ENCODE measurements at places on chromosomes 12 and 14.

- no peak for DNase-seq
Measured at GRCh38 chr14:53953002-53953827, 3.4 kb downstream of the BMP4 start.

- no peak for DNase-seq
Measured at GRCh38 chr12:128267131-128267622, at the start of gene TMEM132C. Gene TMEM132C, plus strand, starts transcription at chr12:128267170. Its CDS starts 233 bp downstream, at chr12:128267403.

DNA sequence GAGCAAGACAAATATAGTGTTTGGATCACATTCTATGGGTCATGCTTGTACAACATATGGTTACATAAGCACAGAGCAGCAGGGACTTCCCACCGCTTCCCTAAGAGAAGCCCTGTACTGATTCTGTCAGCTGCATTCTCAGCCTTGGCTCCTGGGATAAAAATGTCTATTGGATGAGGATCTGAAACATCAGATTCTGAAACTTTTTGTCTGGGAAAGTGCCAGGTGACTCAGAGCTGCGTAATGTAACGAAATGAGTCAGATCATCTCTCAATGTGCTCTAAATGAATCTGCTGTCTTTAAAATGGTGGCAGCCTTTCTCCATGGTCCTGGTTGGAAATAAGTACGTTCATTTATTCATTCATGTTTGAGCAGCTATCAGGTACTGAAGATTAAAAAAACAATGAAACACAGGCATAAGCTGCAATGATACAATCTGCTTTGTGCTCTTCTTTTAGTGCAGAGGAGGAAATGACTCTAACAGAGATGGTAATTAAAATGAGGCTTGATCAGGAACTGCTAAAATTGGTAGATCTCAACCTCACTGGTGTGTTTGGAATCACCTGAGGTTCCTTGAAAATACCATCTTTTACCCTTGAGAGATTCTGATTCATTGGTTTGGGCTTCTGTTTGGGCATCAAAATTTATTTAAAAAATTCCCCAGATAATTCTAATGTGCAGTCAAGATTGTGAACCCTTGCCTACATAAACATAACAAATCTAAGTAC, 99.1 kb upstream of the NAP1L1 start:
- no peak for DNase-seq

DNA sequence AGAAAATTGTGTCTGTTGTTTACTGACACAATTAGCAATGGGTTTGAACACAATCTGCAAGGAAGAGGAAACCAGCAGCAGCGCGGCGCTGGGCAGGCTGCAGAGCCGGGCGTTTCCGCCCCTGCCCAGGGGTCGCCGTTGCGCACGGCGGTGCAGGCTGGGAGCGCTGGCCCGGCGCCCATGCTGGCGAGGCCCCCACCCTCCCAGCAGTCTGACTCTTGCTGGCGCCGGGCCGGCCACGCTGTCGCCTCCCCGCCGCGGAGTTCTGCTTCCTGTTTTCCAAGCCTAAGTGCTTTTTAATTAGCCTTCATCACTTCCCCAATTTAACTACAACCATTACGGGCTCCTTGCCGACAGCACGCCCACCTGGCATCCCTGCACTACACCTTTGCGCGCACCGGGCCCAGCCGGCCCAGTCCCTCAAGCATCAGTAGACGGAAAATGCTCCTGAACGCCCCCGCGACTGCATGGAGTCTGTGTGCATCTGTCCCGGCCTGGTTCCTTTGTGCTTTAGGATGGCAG, 212.1 kb downstream of the GXYLT1 start:
- peak; percentile 69 for DNase-seq

GRCh38 chr12:44375694-44376093, 500.4 kb downstream of the NELL2 start:
- DNase-seq, result no peak

DNA sequence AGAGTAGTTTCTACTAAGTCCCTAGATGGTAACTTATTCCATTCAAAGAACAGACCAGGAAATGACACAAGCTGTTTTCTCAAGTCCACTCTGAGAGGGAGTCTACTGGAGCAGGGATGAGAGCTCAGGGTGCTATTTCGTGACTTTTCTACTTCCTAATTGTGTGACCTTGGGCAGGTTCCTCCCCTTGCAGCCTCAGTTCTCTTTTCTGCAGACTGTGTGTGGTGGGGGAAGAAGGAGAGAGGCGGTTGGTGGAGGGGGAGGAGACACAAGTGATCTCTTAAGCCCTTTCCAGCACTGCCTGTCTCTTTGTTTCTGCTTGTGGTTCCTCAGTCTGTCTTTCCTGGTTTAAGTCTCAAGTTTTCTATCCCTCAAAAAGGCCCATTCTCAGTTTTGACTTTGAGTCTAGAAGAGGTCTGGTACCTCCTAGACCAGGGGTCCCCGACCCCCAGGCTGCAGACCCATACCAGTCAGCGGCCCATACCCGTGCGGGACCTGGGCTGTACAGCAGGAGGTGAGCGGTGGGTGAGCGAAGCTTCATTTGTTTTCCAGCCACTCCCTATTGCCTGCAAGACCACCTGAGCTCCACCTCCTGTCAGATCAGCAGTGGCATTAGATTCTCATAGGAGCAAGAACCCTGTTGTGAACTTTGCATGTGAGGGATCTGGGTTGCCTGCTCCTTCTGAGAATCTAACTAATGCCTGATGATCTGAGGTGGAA, 10.7 kb downstream of the FGF6 start:
- no peak for DNase-seq

- DNase-seq, result no peak
Measured at GRCh38 chr14:22268875-22269274, 320.1 kb downstream of the DAD1 start.

DNA sequence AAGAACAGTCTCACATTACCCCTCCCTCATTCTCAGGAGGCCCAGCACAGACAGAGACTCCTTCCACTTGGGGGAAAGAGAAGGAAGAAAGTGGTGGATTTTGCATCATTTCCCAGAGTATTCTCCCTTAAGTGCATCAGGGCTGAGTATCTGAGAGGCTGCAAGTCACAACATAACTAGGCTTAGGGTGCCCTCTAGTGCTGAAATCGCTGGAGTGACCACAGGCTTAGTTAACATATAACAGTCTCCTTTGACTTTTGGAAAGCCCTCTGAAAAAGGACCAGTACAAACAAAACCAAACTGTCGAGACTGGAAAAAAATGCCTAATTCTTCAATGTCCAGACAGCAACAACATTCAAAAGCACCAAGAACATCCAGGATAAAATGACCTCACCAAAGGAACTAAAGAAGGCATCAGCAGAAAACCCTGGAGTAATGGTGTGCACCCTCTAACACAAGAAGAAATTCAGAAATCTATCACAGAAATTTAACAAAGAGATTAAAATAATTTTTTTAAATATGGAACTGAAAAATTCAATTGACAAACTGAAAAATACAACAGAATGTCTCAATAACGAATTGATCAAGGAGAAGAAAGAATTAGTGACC, 412.3 kb downstream of the RPS29 start:
- DNase-seq, result peak; percentile 67

DNA sequence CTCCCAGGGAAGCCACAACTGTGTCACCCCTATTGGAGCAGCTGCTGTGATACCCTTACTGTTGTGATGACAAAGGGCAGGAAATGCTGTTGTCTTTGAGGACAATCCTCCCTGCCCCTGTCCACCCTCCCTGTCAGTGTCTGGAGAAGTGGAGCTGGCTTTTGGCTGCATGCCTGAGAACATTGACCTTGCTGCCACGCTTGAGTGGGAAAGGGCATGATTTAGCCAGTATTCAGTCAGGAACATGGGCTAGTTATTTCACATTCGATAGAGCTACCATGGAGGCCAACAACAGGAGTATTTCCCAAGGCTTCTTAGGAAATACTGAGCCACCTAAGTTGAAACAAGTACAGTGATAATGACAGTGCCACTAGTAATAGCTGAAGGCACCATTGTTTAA, 59.4 kb downstream of the MYRFL start:
- no peak for DNase-seq

DNA sequence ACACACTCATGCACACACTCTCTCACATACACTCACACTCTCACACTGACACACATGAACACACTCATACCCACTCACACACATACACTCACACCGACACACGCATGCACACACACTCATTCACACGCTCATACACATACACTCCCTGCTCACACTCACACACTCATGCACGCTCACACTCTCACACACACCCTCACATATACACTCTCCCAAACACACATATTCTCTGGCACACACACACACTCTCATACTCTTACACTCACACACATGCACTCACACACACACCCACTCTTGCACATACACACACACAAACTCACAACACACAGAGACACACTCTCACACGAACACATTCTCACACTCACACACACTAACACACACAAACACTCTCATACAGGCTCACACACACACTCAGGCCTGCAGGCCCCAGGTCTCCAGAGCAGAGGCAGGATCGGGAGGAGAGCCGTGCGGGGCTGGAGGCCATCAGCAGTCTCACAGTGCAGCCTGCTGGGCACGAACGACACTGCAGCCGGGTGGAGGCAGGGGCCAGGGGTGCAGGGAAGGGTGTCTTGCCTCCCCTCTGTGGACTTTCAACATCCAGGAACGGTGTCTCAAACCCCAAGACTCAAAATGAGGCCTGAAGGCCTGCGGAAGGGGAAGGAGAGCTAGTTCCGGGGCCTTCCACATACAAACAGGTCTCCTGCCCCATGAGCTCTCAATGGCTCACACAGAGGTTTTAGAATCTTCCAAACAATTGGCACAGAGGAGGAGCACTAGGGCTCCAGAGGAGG, 148.7 kb downstream of the ANO2 start:
- DNase-seq, result peak; percentile 10

- DNase-seq, result no peak
Measured at GRCh38 chr12:42426746-42427145, 100.8 kb downstream of the PPHLN1 start.

- no peak for DNase-seq
Measured at GRCh38 chr14:87067591-87067990, 925.4 kb downstream of the GALC start.

GRCh38 chr12:80872053-80872452, 65.7 kb downstream of the LIN7A start:
- DNase-seq, result no peak

DNA sequence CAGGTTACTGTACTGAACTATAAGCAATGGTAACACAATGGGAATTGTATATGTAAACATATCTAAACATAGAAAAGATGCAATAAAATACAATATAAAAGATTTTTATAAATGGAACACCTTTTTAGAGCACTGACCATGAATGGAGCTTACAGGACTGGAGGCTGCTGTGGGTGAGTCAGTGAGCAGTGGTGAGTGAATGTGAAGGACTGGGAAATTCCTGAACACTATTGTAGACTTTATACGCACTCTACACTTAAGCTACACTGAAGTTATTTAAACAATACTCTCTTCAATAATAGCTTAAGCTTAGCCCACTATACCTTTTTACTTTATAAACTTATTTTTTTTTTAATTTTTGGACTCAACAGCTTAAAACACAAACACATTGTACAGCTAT, 313.5 kb downstream of the KCNC2 start:
- DNase-seq, result no peak

- DNase-seq, result peak; percentile 70
Measured at GRCh38 chr12:45991284-45992249, 1.2 kb upstream of the SCAF11 start.

DNA sequence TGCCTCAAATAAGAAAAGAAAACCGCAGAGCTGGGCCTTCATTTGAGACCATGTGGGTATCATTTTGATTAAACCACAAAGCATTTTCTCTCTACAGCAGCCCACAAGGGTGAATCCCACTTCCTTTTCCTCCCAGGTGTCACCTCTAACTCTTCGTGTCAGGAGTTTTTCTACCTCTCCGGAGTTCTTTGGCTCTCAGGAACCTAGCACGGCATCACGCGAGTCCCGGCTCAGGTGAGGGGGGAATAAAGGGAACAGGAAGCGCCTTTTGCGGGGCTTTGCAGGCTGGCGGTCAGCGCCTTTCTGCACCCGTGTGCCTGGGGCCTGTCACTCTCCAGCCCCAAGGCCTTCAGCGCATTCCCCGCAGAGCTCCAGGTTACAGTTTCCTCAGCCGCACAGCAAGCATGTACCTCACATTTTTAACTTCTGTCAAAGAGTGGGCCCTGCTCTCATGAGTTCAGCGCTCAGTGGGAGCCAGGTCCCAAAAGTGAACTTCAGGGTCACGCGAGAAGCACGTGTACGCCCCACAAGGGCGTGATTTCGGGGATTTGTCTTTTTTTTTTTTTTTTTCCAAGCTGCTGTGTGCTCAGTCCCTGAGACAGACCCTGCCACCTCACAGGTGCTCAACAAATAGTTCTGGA, 740 bp upstream of the PRPF40B start:
- DNase-seq, result no peak

GRCh38 chr12:2466211-2466610, 328.6 kb upstream of the FKBP4 start:
- DNase-seq, result no peak

- DNase-seq, result no peak
Measured at GRCh38 chr14:30994681-30995620, 30.5 kb upstream of the AP4S1 start.

GRCh38 chr12:106332536-106332935, 25.0 kb upstream of the POLR3B start:
- DNase-seq, result no peak

GRCh38 chr12:80946591-80946990, 8.9 kb upstream of the LIN7A start:
- no peak for DNase-seq

GRCh38 chr14:94485944-94486841, 10.2 kb upstream of the SERPINA9 start:
- no peak for DNase-seq

GRCh38 chr12:107405436-107405835, 280.2 kb upstream of the PWP1 start:
- no peak for DNase-seq

- no peak for DNase-seq
Measured at GRCh38 chr12:121301876-121302275, 5.4 kb upstream of the CAMKK2 start.

Measured in NCI-H2107 (cell line).